H1 (cell line): ENCODE measurements at places on chromosomes 6 and 20. TPM values are rescaled to one million over a fixed set of nuclear protein-coding genes. Genes with fewer than 3 reads are reported as not detected.

EYA2 gene
- 1.6 and 1.7 TPM in 2 replicates for total RNA-seq

KCNK5 gene
- total RNA-seq, result 42.2 and 44.3 TPM in 2 replicates

ANGPT4 gene
- total RNA-seq, result 0.06 and 0.07 TPM in 2 replicates

- DNase-seq, result no peak
- no peak overlapping the region for H3K27ac ChIP-seq
- no peaks in the 10 kb centered on the region for H3K36me3 ChIP-seq
- no peaks in the 10 kb centered on the region for H3K4me1 ChIP-seq
- H3K4me3 ChIP-seq, result no peak overlapping the region
Measured at GRCh38 chr6:120857422-120857821, 476.9 kb downstream of the TBC1D32 start.

DNA sequence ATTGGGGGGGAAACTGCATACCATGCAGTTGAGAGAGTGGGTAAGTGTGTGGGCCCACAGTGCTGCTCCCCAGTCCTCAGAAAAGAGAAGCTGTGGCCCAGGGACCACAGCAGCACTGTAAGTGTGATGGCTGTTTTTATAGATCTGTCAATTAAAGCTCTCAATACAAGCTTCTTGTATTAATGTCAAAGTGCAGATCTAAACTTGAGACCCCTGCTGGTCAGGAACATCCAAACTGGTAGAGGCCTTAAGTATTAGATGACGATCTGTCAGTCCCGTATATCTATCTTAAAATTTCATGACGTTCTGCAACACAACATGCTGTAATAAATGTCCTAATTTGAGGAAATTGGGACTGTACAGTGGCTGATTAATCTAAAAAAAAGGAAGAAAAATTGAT is 74.8 kb downstream of the TULP4 start:
- H3K4me1 ChIP-seq, result no peaks in the 10 kb centered on the region
- DNase-seq, result no peak
- H3K36me3 ChIP-seq, result no peaks in the 10 kb centered on the region
- H3K27me3 ChIP-seq, result no peaks in the 10 kb centered on the region
- H3K27ac ChIP-seq, result no peak overlapping the region

- peak overlapping the region; percentile 61 for H3K4me3 ChIP-seq
- no peaks in the 10 kb centered on the region for H3K36me3 ChIP-seq
- DNase-seq, result no peak
- no peaks in the 10 kb centered on the region for H3K27me3 ChIP-seq
Measured at GRCh38 chr6:166381381-166381732, 1.4 kb downstream of the MPC1 start.

DNA sequence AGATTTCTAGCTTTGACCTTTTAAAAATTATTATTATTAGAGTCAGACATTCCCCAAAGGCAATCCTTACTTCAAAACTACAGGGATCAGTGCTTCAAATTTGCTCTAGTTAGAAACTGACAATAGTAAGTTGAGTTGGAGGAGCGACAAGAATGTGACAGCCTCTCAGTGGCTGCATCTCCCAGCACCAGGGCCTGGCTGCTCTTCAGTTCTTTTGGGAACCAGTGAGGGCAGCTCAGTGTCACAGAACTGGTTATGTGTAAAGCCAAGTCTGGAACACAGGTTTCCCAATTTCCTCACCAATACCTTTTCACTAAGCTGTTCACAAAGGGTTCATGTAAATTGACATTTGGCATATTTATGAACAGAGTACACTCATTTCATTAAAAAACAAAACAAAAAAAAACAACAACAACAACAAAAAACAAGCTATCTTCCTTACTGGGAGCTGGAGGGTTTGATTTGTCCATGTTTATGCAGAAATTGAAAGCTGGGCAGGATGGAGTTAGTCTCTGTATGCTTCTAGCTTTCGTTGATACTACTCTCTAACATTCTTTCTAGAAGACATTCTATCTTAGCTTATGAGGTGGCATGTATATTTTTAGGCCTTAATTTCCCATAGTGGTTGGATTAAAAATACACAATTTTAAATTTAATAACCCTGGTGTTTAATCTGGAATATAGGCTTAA is 95.0 kb downstream of the SAMD5 start:
- H3K4me3 ChIP-seq, result no peak overlapping the region
- no peaks in the 10 kb centered on the region for H3K36me3 ChIP-seq
- no peaks in the 10 kb centered on the region for H3K4me1 ChIP-seq
- no peaks in the 10 kb centered on the region for H3K27me3 ChIP-seq
- H3K27ac ChIP-seq, result no peak overlapping the region

DNA sequence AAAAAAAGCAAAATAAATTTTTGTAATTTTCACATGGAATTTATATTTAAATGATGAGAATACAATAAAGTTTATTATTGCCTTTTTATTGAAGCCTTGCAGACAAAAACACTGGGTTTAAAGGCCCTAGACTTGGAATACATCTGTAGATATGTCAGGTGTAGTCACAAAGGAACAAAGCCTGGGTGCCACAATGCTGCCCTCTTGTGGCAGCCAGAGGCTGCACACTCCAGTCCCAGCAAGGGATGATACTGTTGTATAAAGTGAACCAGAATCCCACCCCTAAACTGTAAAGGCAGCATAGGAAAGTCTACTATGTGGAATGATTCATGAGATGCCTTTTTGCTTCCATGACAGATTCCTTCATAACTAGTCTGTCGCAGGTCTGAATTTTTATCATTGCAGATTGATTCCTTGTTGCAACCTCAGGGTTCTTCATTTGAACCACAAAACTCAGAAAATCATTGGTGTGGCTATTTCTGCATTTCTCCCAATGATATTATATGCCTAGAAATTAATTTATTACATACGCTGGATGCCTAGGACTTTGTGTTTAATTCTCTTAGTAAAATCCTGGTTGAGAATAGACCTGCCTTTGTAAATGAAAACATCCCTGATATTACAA is 37.0 kb downstream of the MAK start:
- no peaks in the 10 kb centered on the region for H3K4me1 ChIP-seq
- DNase-seq, result peak; percentile 78
- H3K4me3 ChIP-seq, result no peak overlapping the region

DNA sequence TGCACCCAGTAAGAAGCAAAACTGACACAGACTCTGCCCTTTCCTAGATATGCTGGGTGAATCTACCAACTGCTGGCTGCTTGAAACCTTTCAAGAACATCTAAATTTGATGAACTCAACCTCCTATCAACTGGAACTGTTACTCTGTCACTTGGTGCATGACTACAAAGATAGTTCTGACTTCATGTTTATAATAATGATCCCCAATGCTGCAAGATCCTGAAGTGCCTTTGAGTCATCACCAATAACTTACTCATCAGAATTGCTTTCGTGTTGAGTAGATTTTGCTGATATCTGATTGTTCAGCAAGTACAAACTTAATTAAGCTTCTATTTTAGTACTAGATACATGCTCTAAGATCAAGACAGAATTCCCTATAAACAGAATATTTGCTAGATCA is 100.2 kb upstream of the ARMC2 start:
- H3K27me3 ChIP-seq, result no peaks in the 10 kb centered on the region
- H3K4me3 ChIP-seq, result no peak overlapping the region
- H3K27ac ChIP-seq, result no peak overlapping the region
- DNase-seq, result no peak
- no peaks in the 10 kb centered on the region for H3K36me3 ChIP-seq

DNA sequence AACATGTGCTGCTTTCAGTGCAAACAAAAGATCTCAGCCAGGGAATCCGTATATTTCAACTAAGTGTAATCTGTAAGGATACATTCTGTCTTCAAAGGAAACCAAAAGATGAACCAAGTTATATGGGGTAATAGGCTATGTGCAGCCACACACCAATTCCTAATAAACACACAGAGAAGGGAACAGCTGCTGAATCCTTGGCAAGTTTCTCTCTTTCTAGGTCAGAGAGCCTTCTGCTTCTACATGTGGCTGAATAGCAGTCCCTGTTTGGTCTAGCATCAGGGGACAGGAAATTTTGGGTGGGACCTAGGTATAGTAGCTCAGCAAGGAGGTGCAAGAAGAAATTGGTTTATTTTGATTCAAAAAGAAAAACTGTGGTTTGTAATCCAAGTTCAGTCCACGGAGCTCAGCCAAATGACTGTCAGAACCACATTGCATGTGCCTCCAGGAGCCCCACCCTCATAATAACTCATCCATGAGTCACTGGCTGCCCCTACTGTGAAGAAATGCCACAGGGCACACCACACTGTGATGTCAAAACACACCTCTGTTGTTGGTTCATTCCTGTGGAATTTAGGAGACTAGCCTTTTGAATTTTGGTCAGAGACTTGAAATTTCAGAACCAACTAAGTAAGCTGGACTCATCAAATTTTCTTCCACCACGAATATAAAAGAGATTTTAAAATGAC is 21.1 kb downstream of the SPTLC3 start:
- no peaks in the 10 kb centered on the region for H3K27me3 ChIP-seq
- no peaks in the 10 kb centered on the region for H3K36me3 ChIP-seq
- H3K4me1 ChIP-seq, result no peaks in the 10 kb centered on the region
- H3K27ac ChIP-seq, result no peak overlapping the region
- no peak overlapping the region for H3K4me3 ChIP-seq
- peak; percentile 43 for DNase-seq

- peaks cover 6% of the 10 kb centered on the region; the same call in 1 of the 2 replicates for H3K27me3 ChIP-seq
- DNase-seq, result no peak
- peaks cover 12% of the 10 kb centered on the region for H3K4me1 ChIP-seq
Measured at GRCh38 chr6:7087066-7087465, 20.7 kb upstream of the RREB1 start.

GRCh38 chr6:36631326-36632011 is 37.3 kb downstream of the SRSF3 start:
- H3K4me3 ChIP-seq, result no peak overlapping the region
- no peaks in the 10 kb centered on the region for H3K36me3 ChIP-seq
- no peak overlapping the region for H3K27ac ChIP-seq
- DNase-seq, result no peak
- H3K27me3 ChIP-seq, result no peaks in the 10 kb centered on the region

GRCh38 chr20:9877932-9878495 is 39.1 kb upstream of the PAK5 start:
- DNase-seq, result no peak
- no peaks in the 10 kb centered on the region for H3K36me3 ChIP-seq
- no peaks in the 10 kb centered on the region for H3K27me3 ChIP-seq
- no peak overlapping the region for H3K4me3 ChIP-seq
- no peaks in the 10 kb centered on the region for H3K4me1 ChIP-seq

DNA sequence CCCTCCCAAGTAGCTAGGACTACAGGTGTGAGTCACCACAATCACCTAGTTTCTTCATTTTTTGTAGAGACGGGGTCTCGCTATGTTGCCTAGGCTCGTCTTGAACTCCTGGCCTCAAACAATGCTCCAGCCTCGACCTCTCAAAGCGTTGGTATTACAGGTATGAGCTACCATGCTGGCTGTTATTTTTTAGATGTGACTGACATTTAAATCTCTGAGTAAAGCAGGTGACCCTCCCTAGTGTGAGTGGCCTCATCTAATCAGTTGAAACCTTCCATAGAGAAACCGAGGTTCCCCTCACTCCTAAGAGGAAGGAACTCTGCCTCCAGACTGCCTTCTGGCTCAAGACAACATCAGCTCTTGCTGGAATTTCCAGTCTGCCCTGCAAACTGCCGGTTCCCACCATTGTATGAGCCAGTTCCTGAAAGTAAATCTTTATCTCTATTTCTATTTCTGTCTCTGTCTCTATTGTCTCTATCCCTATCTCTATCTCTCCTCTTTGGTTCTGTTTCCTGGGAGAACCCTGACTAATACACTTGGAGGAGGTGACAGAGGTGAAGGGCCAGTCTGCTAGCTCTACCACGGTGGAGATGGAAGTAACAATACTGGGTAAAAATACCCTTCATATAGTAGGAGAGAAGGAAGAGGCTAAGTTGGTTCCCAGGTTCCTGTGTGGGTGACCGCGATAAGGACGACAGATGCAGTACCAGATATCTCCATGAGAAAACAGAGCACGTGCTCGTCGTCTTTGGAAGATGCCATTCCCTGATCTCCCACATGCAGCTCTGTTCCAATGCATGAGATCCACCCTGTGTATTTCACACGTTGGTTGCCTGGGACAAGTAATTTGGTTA is 81.0 kb downstream of the MYB start:
- H3K27ac ChIP-seq, result no peak overlapping the region
- no peaks in the 10 kb centered on the region for H3K36me3 ChIP-seq
- H3K4me3 ChIP-seq, result no peak overlapping the region
- no peak for DNase-seq
- no peaks in the 10 kb centered on the region for H3K4me1 ChIP-seq

GRCh38 chr20:20366876-20367574 is 879 bp upstream of the INSM1 start:
- no peak overlapping the region for H3K27ac ChIP-seq
- peak; percentile 84 for DNase-seq
- H3K36me3 ChIP-seq, result no peaks in the 10 kb centered on the region
- peak overlapping the region; percentile 69 for H3K4me3 ChIP-seq
- H3K4me1 ChIP-seq, result peaks cover 8% of the 10 kb centered on the region

GRCh38 chr20:30288346-30288745 is 969.1 kb upstream of the DEFB115 start:
- H3K27ac ChIP-seq, result no peak overlapping the region
- no peak overlapping the region for H3K4me3 ChIP-seq
- no peaks in the 10 kb centered on the region for H3K27me3 ChIP-seq
- H3K36me3 ChIP-seq, result no peaks in the 10 kb centered on the region; the same call in 1 of the 2 replicates

- no peak overlapping the region for H3K27ac ChIP-seq
- DNase-seq, result no peak
- no peaks in the 10 kb centered on the region; the same call in 1 of the 2 replicates for H3K36me3 ChIP-seq
- H3K27me3 ChIP-seq, result no peaks in the 10 kb centered on the region
Measured at GRCh38 chr20:61839912-61840778, 225.5 kb downstream of the TAF4 start.

DNA sequence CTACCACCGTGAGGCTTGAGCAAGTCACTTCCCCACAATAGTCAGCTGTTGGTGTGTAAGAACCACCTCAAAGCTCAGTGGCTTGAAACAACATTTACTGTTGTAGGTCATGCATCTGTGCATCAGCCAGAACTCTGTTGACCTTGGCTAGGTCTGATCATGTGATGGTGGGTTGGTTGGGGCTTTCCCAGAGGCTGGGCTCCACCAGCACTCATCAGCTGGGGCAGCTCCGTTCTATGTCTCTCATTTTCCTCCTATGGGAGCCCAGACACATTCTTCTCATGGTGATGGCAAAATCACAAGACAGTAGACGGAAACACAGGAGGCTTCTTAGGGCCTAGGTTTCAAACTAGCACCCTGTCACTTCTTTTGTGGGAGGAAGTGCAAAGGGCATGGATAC is 42.8 kb upstream of the PSMF1 start:
- no peak for DNase-seq
- no peaks in the 10 kb centered on the region for H3K36me3 ChIP-seq
- H3K27me3 ChIP-seq, result no peaks in the 10 kb centered on the region
- H3K4me1 ChIP-seq, result no peaks in the 10 kb centered on the region
- no peak overlapping the region for H3K4me3 ChIP-seq
- H3K27ac ChIP-seq, result no peak overlapping the region

- DNase-seq, result no peak
- H3K36me3 ChIP-seq, result no peaks in the 10 kb centered on the region
- H3K4me1 ChIP-seq, result no peaks in the 10 kb centered on the region
- no peaks in the 10 kb centered on the region for H3K27me3 ChIP-seq
Measured at GRCh38 chr6:46098678-46099077, 31.1 kb upstream of the ENPP4 start.

GRCh38 chr6:156885562-156885961 is 108.4 kb downstream of the ARID1B start:
- peaks cover 2% of the 10 kb centered on the region; the same call in 1 of the 2 replicates for H3K4me1 ChIP-seq
- no peak overlapping the region for H3K4me3 ChIP-seq
- H3K27me3 ChIP-seq, result no peaks in the 10 kb centered on the region
- no peak overlapping the region for H3K27ac ChIP-seq

GRCh38 chr20:56995635-56996075 is 270.8 kb downstream of the BMP7 start:
- no peak overlapping the region for H3K27ac ChIP-seq
- no peaks in the 10 kb centered on the region for H3K36me3 ChIP-seq
- peak; percentile 49 for DNase-seq
- H3K27me3 ChIP-seq, result no peaks in the 10 kb centered on the region
